ENCODE measurements at places on chromosomes 7 and 10. TPM values are rescaled to one million over a fixed set of nuclear protein-coding genes. Genes with fewer than 3 reads are reported as not detected.

Gene NPY4R
- total RNA-seq, result under 0.01 TPM

Gene SPDYE17
- not detected for total RNA-seq

Gene CHST12
- 2.2 TPM for total RNA-seq

Gene GPC2
- 44.3 TPM for total RNA-seq

Gene TEX47
- not detected for total RNA-seq

Gene HTRA1
- total RNA-seq, result 46.7 TPM

Gene HTR7
- total RNA-seq, result 12.5 TPM

Gene DMBT1
- total RNA-seq, result under 0.01 TPM

Gene PLXDC2
- total RNA-seq, result 9.3 TPM

Gene GATAD1
- total RNA-seq, result 20.2 TPM

Gene ASZ1
- total RNA-seq, result not detected

Gene GHRHR
- 2.2 TPM for total RNA-seq

Gene CALML3
- not detected for total RNA-seq

Gene MUC12
- total RNA-seq, result not detected

Gene POLR2J
- total RNA-seq, result 7.9 TPM

Gene AKR1D1
- total RNA-seq, result not detected

Gene PLEKHS1
- total RNA-seq, result not detected

Gene HACD1
- total RNA-seq, result 14.0 TPM

Gene COL26A1
- total RNA-seq, result 12.0 TPM

Gene WDFY4
- 0.49 TPM for total RNA-seq

Gene SPDYE9
- total RNA-seq, result 0.49 TPM

Gene GTF2IRD1
- 12.3 TPM for total RNA-seq

Gene LRRN3
- 87.5 TPM for total RNA-seq

Gene NYAP1
- total RNA-seq, result 29.7 TPM

Measured in temporal lobe (tissue), 4 donors.